ENCODE measurements at places on chromosomes 12 and 14.

DNA sequence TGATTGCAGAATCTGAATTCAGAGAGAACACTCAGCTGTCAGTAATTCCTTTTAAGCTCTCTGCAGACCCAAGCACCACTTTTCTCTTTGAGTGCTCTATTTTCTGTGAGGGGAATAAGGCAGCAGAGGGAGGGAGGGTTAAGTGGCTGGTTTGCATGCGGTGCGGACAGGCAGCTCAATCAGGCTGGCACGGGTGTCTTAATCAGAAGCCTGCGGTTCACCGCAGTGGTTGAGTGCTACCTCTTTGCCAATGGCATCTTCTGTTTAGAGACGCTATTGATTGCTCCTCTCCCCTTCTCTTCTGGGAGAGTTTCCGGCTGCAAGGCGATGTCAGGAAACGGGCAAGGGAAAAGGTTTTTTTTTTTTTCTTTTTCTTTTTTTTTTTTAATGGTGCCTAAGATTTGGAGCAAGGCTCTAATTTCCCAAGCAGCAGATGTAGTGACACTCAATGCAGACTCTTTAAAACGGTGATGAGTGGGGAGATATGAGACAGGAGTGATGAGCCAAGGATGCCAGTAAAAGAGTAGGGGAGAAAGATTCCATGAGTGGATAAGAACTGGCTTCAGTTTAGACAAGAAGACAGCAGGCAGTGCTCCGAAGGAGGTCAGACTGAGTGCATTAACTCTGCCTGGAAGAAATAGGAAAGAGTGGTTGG is 533.7 kb upstream of the SEL1L start:
- no peak for DNase-seq

DNA sequence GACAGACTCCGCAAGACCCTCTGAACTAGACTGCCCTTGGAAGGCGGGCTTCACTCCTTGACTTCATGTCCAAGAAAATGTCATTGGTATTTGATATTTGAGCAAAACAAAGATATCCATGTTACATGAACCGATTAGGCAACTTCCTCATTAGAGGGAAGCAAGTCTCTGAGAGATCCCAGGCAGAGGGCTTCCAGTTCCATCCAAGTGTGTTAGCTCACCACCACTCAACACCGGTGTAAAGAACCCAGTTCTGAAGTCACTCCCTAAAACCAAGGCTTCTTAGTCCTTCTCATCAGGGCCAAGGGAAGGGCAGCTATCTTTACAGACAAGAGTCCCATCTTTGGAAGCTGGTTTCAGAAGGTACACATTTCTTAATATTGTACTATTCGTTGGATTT is 87.2 kb upstream of the CDKN3 start:
- DNase-seq = no peak

DNA sequence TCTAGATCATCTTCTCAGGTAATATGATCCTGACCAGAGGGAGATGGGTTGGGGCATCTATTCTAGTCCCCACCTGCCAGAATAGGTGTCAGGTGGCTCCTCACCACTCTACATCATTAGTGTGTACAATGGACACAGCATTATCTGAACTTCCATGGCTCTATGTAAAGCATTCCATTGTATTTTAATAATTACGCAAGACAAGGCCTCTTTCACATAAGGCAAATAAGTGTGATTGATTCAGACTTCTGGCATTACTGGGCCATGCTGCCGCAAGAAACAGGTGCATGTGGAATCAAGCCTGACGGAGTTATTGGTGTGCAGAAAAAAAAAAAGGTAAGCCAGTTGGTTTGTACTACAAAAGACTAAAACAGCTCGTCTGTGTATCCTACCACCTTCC is 3.1 kb upstream of the DDHD1 start:
- DNase-seq = no peak

DNA sequence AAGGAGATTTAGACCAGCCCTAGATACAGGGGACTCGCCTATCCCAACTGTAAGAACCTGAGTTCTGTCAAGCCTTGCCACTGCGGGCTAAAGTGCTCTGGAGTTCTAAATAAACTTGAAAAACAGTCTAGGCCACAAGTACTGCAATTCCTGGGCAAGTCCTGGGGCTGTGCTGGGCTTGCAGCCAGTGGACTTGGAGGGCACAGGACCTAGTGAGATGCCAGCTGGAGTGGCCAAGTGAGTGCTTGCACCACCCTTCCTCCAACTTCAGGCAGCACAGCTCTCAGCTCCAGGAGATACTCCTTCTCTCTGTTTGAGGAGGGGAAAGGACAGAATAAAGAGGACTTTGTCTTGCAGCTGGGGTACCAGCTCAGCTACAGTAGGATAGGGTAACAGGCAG is 307.6 kb upstream of the FBXO33 start:
- peak; percentile 8 for DNase-seq

DNA sequence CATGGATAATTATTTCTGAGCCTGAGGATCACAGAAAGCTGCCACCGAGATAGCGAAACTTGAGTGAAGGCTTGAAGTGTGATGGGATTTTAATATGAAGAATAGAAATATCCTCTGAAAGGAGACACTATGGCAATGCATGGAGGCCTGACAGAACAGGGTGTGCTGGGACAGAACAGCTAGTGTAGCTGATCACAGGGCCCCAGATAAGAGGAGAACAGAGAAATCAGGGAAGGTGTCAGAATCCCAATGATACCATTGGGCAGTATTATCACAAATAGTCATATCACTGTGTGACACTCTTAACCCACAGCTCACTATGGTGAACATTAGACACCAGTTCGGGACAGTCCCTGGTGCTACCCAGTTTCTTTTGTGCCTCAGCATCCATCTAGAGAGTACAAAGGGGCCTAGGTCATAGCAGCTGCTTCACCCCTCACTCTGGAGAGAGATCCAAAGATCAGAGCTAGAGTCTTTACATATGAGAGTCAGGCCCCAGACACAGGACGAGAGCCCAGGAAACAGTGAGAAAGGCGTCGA is 506 bp upstream of the OR10P1 start:
- DNase-seq = no peak

GRCh38 chr12:25960961-25961360 is 2.5 kb downstream of the RASSF8 start:
- DNase-seq = no peak

DNA sequence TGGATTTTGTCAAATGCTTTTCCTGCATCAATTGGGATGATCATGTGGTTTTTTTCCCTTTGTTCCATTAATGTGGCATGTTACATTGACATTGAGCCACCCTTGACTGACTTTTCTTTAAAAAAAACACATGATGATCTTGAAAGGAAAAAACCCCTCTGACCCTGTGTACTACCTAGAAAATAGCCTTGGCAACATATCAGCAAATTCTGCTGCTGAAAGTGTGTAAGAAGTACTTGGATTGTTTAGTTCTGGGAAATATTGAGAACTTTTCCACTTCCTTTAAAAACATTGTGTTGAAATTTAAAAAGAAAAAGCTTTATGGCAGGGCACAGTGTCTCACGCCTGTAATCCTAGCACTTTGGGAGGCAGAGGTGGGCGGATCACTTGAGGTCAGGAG is 20.7 kb downstream of the ACACB start:
- DNase-seq = no peak

GRCh38 chr12:11555743-11556625 is 93.5 kb upstream of the ETV6 start:
- peak; percentile 6 for DNase-seq

DNA sequence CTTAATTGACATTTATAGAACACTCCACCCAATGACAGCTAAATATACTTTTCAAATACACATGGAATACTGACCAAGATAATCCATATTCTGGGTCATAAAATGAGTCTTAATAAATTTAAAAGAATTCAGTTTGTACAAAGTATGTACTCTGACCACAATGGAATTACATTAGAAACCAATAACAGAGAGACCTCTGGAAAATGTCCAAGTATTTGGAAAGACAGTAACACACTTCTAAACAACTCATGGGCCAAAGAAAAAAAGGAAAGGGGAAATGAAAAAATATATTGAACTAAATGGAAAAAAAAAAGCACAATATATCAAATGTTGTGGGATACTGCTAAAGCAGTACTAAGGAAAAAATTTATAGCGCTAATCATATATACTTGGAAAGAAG is 52.0 kb downstream of the CRACR2A start:
- DNase-seq = no peak

- no peak for DNase-seq
These were observed 85.6 kb upstream of the TMCC3 start for GRCh38 chr12:94736004-94736403.

GRCh38 chr12:124393414-124393790 is 98.5 kb downstream of the RFLNA start:
- no peak for DNase-seq

GRCh38 chr14:74841230-74842207 is 34.4 kb downstream of the PROX2 start:
- DNase-seq = no peak

GRCh38 chr14:68922201-68922621 is 56.9 kb downstream of the ACTN1 start:
- DNase-seq = no peak

- DNase-seq = no peak
These were observed 97.9 kb upstream of the CCDC91 start for GRCh38 chr12:28092396-28092795.

DNA sequence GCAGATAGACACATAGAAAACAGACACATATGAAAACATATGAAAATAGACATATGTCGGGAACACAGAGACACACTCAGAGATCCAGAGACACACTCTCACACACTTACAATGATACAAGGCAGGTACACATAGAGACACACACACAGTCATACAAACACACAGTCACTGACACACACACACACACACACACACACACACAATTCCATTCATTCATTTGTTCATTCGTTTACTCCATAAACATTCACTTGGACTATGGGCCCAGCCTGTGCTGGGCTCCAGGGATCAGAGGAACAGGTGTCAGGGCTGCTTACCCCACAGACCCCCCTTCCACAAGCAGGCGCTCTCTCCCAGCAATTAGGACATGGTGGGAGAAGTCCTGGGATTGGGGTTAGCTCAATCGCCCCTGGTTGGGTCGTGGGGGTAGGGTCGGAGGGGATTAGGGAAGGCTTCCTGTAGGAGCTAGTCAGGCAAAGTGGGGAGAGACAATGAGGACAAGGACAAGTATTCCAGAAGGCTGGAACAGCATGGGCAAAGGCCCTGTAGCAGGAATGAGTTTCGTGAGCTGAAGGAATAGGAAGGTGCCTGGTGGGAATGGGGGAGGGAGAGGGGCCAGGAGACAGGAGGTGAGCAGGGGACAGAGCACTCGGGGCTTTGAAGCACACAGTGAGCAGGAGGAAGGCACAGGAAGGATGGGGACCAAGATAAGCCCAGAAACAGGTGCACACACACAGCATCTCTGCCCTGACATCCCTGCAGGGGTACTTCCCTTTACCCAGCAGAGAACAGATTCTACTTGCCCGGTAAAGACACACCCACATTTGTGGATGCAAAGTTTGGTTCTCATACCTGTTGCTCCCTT is 6.5 kb downstream of the RASAL1 start:
- DNase-seq = no peak

- peak; percentile 46 for DNase-seq
These were observed 3.6 kb upstream of the TNFRSF1A start for GRCh38 chr12:6345319-6346091.

DNA sequence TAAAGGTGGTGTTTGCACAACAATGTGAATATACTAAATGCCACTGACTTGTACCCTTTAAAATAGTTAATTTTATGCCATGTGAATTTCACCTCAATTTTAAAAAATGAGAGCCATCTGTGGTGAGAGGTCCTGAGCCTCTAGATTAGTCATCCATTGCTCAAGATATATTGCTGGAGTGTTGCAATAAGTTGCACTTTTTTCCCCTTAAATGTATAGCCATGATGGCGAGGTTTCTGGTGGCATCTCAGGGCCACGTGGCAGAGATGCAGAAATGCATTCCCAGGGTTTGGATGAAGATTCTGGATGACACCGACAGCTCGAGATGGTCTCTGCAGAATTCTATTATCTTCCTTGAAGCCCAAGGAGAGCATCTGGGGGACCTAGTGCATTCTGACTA is 153.7 kb downstream of the AACS start:
- DNase-seq = no peak

GRCh38 chr14:90521084-90521929 is 124.5 kb downstream of the CALM1 start:
- peak; percentile 58 for DNase-seq

GRCh38 chr14:54867011-54867410 is 35.6 kb downstream of the GCH1 start:
- DNase-seq = no peak

DNA sequence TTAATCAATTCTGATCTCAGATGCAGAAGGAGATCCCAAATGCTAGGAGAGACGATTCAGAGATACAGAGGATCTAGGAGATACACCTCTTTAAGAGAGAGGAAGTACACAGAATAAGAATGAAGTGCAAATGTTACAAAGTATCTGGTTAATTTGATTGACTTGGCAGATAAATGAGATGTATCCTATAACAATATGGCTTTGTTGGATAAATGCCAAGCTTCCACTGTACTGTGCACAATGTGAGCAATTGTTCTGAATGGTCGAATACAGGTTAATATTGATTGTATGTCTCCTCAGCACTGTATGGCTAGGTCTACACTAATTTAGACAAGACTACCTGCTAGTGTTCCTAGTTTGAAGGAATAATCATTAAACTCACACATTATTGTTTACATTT is 119.6 kb upstream of the PTPRB start:
- no peak for DNase-seq

GRCh38 chr12:108129017-108129812 is at the start of gene WSCD2:
TSS of gene WSCD2 (plus strand) at chr12:108129288. CDS start at chr12:108195833, 66,545 bp downstream.
- DNase-seq = no peak

GRCh38 chr12:92634202-92634601 is 68.6 kb upstream of the PLEKHG7 start:
- DNase-seq = no peak

DNA sequence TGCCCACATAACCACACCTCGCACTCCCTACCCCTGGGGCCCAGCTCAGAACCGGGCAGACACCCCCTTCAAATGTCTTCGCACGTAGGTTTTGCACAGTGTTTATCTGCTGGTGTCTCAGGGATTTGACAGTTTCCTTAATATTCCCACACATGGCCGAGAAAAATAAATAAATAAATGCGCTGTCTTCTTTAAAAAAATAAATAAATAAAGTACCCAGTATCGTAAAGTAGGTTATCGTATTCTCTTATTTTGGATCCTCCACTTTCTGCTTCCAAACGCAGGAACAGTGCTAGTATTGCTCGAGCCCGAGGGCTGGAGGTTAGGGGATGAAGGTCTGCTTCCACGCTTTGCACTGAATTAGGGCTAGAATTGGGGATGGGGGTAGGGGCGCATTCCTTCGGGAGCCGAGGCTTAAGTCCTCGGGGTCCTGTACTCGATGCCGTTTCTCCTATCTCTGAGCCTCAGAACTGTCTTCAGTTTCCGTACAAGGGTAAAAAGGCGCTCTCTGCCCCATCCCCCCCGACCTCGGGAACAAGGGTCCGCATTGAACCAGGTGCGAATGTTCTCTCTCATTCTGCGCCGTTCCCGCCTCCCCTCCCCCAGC is 710 bp upstream of the FOS start:
- DNase-seq = no peak

GRCh38 chr12:19131025-19131444 is 1.5 kb downstream of the PLEKHA5 start:
- no peak for DNase-seq

GRCh38 chr12:18576104-18576626 is 161.6 kb downstream of the PLCZ1 start:
- DNase-seq = no peak

GRCh38 chr14:44639781-44640385 is 132.8 kb upstream of the FSCB start:
- no peak for DNase-seq

Data from pancreas (tissue), 10 donors.